NCI-H1092 treated with DMSO at 0.1 percent for 48 hours (cell line): ENCODE measurements at places on chromosomes 5 and 9.

- no peak for DNase-seq
Observed at GRCh38 chr9:107982745-107983144, 493.2 kb upstream of the KLF4 start.

- no peak for DNase-seq
Observed at GRCh38 chr5:115594128-115595047, 7.9 kb downstream of the TICAM2 start.

DNA sequence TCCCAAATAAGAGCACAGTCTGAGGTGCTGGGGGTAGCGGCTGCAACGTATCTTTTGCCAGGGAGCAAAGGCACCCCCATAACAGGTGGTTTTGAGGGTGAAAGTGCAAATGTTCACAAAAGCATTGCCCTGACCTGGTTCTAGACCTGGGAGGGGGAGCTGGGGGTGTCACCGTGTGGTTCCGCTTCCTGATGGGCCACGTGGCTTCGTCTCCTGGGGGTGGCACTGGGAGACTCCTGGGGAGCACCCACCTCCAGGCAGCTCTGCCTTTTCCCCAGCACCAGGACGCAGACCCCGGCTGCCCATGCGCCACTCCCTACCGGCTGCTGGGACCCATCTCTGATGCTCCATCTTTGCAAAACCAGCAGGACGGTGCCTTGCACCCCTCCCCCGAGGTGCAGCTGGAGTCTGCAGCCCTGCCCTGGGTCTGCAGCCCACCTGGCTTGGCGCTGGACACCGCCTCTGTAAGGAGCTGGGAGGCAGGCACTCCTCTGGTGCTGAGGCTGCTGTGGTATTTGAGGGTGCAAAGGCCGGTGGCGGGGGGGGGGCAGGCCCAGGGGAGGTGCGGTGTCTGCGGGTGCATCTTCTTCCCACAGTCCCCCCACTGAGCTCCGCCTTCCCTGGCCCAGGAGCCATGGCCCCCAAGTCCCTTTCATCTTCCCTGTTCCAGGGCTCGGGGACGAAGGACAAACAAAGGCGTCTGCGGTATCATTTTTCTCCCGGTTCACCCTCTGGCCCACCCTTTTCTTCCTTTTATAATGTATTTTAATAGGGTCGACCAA lies 29.8 kb upstream of the RXRA start:
- DNase-seq = no peak

GRCh38 chr9:7358876-7359275 lies 440.7 kb downstream of the DMAC1 start:
- DNase-seq = no peak

DNA sequence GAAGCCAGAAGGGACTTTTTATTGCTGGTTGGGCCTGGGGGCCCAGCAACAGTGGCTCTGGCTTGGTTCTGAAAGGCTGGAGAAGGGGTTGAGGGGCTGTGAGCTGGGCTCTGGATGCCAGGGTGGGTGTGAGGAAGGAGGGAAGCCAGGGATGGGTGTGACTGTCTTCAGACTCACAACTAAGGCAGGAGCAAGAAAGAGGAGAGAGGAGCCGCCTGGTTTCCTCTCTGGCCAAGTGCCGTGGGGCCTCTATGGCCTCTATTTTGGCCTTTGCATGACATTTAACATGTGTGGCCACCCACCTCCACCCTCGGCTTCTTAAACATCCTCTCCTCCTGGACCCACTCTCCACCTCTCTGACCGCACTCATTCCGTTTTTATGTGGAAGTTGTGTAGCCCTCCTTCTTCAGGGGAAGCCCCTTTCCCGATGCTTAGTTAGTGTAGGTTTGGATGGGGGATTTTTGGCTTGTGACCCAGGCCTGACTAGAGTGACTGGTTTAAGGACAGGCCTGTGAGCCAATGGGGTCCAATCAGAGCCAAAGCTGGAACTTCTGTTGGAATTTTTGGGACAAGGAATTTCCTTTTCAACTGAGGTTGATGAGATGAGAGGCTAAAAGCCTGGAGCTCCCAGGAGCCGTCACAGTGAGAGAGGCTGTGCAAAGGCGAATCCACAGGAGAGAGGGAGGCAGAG lies 517.8 kb downstream of the CCDC171 start:
- DNase-seq = no peak

DNA sequence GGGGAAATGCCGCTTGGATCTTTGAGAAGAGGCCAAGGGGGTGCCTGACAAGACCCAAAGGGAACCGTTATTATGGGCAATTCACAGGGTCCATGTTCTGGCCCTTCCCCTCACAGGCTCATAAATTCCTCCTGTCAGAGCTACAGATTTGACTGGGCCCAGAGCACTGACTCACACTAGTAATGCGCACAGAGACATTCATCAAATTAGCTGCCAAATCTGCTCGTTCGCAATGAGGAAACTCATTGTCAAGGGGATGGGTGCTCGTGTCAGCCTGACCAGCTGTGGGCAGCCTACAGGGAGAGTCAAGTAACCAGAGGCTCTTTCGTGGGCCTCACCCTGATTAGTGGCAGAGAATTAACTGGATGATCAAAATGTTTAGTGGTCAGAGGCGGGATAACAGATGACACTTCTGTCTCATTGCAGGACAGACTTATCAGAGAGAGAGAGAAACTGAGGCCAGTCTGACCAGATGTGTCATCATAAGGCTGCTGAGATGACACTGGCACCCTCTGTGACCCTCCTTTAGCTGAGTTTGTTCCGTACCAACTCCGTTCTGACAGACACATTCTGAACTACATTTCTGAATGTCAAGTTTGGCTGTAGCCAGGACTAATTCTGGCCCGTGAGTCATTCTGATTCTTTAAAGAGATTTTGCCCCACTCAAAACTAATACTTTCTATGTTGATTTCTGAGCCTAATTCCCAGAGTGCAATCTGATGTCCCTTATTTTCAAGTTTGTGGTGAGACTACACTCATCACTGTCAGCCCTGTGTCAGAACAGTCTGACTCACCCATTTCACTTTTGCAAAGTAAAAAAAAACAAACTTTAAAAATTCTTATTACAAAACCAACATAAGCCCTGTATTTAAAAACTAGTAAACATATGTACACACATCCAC lies 377.1 kb downstream of the ACTL7B start:
- no peak for DNase-seq

DNA sequence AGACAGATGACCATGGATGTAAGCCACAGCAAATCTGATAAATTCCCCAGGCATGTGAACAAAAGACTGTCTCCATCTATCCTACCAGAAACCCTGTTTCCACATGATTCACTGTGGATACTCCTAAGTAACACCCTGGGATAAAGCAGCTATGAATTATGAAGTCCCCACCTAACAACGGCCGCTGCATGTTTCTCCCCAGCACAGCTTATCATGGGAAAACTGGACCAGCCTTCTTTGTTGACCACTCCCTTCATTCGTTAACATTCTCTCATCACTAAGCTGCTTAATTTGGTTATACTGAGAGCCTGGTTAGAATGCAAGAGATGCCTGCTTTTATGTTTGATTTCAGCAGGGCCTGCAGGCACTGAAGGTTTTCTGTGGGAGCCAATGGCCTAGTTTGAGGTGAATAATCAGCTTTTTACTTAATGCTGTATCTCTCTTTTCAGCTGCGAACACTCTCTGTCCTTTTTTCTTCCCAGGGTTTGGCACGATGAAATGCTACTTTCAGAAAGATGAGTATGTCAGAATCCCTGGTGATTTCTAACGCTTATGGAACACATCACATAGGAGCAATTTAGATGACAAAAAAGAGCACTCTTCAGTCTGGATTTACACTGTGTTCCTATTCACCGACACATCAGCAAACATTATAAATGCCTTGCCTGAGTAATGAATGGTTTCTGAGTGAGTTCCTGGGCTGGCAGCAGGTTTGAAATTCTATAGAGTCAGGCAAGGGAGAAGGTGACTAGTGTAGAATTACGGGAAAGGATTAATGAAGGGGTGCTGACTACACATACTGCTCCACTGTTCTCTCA lies 318.4 kb upstream of the ZNF608 start:
- DNase-seq = peak; percentile 71

- no peak for DNase-seq
Observed at GRCh38 chr9:97368964-97369363, 42.9 kb upstream of the TDRD7 start.

GRCh38 chr9:125255781-125256391 lies 5.7 kb upstream of the GAPVD1 start:
- DNase-seq = no peak

DNA sequence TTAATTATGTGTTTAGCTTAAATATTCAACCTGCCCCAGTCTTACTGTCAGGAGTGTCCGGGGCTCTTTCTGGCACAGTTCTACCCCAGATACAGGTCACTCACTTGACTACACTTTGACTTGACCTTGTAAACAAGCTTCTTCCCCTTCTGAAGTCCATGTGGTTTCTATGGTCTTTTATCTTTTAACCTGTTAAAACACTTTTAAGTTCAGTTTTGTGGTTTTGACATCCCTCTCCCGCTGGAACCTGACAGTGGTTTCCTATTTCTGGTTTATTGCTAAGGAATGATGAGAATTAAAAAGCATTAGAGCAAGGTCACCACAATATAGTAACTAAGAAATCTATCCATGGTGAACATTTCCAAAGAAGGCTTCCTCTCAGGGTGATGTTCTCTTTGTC lies 300.1 kb downstream of the TMEM167A start:
- no peak for DNase-seq

GRCh38 chr9:137900584-137901310 lies 23.2 kb downstream of the CACNA1B start:
- no peak for DNase-seq

GRCh38 chr9:6816581-6816980 lies 58.8 kb downstream of the KDM4C start:
- DNase-seq = no peak

DNA sequence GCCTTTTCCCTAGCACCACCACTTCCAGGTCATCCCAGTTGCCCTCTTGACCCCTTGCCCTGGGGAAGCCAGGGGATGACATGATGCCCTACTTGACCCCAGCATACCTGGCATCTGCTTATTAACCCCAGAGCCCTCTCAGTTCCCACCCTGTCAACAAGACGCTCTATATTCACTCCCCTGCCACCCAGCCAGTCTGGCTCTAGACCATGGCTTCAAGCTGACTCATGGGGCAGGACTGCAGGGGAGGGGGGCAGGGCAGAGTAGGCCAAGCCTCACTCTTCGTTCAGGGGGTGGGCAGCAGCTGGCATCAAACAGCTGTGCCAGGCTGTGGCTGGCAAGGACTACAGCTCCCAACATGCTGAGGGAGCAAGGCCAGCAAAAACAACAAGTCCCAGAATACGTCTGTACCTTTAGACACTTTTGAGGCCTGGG lies 5.3 kb downstream of the ATOSB start:
- no peak for DNase-seq

- DNase-seq = peak; percentile 49
Observed at GRCh38 chr5:36739751-36740221, 133.4 kb downstream of the SLC1A3 start.

- DNase-seq = no peak
Observed at GRCh38 chr9:126429190-126429589, 102.6 kb downstream of the MVB12B start.

- DNase-seq = no peak
Observed at GRCh38 chr5:45639040-45639439, 57.1 kb downstream of the HCN1 start.

GRCh38 chr5:2631758-2632157 lies 119.7 kb downstream of the IRX2 start:
- no peak for DNase-seq

DNA sequence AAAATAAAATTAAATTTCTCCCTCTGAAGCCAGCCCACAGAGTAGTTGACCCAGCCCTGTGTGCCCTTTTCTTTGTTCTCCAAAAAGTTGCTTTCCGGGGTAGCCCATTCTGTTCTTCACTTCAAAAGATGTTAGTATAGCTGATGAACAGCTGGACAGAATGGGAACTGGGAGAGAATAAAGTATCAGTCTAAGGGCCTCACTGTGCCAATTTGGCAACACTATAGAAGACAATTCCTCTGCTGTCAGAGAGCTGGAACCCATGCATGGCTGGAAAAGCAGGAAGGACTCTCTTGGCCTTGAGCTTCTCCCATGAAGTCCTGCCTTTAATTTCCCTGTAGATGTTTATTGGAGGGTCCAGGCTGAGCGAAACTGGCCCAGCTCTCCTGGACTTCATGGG lies 11.0 kb upstream of the TNFSF8 start:
- no peak for DNase-seq

DNA sequence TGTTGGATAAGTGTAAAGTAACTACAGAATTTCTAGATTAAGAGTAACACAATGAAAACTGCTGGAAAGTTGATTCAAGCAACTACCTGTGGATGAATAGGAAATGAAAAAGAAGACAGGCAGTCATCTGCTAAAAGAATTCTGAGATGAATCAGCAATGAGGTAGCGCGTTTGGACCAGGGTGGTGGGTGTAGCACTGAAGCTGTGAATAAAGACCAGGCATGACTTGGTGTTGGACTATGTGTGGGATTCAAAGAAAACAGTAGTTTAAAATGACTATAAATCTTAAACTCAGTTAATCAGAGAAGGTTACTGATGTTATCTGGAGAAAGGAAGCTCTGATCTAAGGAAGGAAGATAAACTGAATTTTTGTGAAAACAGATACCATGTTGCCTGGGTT lies 159.8 kb downstream of the FBN2 start:
- DNase-seq = no peak

DNA sequence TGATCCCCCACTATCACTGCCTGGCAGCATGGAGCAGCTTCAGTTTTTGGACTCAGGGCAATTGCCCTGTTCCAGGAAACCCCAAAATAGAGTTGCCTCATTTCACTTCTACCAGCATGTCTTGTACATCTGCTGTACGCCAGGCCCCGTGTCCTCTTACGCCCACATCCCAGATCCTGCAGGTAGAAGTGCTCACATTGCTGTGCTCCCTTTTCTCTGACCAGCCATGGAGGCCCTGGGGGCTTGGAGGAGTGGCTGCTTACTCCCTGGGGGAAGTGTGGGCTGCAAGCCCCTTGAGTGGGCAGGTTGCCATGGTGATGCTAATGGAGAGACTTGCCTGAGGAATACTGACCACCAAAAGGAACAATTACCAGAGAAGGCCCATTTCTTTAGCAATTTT lies 55.6 kb upstream of the KCNIP1 start:
- no peak for DNase-seq

GRCh38 chr5:156000115-156000514 lies 326.8 kb upstream of the SGCD start:
- DNase-seq = no peak

DNA sequence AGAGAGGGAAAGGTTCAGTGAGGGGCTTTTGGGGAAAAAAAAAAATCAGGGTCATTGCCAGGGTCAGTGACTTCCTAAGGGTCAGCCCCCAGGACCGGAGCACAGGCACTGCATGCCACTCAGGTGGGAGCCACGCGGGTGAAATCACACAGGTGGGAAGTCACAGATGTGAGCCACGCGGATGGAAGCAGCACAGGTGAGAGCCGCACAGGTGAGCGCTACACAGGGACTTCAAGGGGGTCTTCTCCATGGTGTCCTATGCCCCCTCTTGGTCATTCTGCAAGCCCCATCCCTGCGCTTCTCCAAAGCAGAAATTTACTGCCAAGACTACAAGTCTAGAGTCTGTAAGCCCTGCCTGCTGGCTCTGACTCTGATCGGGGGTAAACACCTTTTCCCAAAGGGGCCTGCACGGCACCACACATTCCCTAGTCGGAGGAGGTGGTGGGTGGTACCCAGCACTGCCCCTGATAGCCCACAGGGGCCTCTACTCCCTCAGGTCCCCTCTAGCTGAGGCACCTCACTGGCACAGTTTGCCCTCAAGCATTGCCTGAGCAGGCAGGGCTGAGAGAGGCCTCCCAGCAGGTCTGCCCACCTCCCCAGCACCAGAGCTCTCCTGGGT lies 18.3 kb upstream of the OBP2B start:
- no peak for DNase-seq

GRCh38 chr9:28951945-28952344 lies 1378.7 kb upstream of the C9orf72 start:
- DNase-seq = no peak
